ENCODE measurements at places on chromosomes 3 and 15.

GRCh38 chr3:59052803-59053411, 3.1 kb upstream of the CFAP20DC start:
- DNase-seq: no peak

DNA sequence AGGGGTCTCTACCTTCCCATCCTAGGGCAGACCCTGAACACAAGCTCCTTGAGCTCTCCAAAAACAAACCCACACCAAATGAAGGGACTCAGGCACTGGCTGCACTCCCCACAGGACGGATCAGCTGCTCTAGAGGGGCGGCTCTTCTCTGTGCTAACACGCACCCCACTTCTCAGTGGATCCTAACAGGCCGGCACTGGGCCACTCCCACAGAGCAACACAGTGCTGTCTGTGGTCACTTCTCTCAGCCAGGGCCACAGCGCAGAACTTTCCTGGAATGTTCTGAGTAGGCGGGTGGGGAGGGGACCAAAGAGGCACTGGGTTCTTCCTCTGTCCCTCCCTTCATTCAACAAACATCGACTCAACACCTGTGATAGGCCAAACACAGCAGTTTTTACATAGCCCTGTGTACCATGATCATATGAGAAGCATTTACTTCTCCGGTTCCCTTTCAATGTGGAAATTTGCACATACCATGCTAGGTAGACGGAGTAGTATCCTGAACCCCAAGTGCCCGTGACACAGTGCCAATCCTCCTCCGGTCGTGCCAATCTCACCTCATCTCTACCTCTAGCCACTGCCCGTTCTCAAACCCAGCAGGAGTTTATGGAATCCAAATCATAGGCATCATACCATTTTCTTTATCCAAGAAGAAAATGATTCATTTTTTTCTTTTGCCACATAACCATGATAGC, 98.1 kb downstream of the LRIG1 start:
- DNase-seq: no peak

DNA sequence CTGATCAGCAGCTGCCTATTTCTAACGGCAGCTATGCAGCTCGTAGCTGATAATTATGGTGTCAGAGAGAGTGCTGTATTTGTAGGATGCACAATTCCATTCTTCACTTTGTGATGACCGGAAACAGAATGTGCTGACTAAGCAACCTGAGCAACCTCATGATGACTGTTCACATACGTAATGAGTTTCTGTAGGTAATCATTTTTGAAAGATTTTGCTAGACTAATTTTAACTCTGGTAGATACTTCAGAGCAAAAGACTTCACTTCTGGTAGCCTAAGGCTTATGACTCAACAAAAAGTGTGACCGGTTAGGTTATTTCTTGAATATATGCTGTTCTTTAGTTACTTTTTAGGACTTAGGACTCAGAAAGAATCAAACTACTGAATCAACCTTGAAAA, 567.7 kb downstream of the NAALADL2 start:
- DNase-seq: no peak

- DNase-seq: no peak
Observed at GRCh38 chr3:130865489-130865888, 28.4 kb upstream of the ATP2C1 start.

GRCh38 chr3:136250903-136251460, 842 bp downstream of the PCCB start:
- no peak for DNase-seq

DNA sequence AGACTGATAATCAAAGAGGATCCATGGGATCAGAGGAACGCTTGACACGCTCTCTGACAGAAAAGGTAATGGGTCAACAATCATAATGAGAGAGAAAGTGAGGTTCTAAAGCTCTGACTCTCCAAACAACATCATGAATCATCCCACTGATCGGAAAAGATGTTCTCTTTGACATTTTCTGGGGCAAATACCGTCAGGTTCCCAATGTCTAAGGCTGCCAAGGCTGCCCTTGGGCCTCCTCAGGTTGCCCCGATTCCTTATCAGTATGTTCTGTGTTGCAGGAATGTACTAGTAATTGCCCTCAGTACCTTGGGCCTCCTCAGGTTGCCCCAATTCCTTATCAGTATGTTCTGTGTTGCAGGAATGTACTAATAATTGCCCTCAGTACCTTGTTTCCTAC, 60.9 kb downstream of the NPTN start:
- DNase-seq: no peak

DNA sequence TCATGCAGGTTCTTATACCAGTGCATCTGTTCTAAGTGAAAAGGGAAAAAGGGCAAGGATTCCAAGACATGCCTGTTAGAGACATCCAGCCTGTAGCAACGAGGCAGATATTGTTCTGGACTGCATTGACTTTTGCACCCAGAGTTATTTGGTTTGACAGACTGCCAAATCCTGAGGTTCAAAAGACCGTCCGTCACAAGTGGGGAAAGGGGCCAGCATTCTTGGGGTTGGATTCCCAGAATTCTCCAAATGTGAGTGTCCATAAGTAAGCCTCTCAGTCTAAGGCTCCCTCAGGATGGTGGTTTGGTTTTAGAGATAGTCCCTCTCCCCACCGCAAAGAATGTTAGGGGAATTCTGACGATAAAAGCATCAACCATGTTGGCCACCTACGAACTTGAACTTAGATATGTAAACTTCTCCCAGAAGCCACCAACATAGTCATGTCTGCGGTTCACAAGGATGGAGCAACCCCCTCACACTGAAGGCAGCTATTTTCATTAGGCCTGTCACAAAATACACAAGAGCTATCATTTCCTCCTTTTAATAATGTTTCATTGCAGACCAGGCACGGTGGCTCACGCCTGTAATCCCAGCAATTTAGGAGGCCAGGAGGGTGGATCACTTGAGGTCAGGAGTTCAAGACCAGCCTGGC, 13.6 kb upstream of the LACTB start:
- DNase-seq: peak; percentile 100

- no peak for DNase-seq
Observed at GRCh38 chr15:56035166-56035565, 41.8 kb upstream of the NEDD4 start.

GRCh38 chr15:46732060-46732459, 985.2 kb upstream of the SEMA6D start:
- DNase-seq: no peak

DNA sequence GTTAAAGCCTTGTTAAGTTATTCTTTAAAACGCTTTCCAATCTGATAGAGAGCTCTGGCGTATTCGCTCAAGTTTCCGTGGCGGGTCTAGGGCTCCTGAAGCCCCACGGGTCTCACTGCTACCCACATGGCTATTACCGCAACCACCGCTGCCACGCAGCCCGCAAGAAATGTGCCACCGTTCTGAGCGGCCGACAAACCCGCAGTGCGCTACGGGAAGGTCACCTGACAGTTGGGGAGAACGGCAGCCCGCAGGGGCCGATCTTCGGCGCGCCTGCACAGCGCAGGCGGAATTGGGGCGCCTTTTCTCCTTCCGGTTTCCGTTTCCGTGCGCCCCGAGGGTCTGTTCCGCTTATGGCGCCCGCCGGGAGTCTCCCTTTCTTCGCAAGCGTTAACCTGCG, 76.6 kb upstream of the SNRPN start:
- DNase-seq: peak; percentile 6

DNA sequence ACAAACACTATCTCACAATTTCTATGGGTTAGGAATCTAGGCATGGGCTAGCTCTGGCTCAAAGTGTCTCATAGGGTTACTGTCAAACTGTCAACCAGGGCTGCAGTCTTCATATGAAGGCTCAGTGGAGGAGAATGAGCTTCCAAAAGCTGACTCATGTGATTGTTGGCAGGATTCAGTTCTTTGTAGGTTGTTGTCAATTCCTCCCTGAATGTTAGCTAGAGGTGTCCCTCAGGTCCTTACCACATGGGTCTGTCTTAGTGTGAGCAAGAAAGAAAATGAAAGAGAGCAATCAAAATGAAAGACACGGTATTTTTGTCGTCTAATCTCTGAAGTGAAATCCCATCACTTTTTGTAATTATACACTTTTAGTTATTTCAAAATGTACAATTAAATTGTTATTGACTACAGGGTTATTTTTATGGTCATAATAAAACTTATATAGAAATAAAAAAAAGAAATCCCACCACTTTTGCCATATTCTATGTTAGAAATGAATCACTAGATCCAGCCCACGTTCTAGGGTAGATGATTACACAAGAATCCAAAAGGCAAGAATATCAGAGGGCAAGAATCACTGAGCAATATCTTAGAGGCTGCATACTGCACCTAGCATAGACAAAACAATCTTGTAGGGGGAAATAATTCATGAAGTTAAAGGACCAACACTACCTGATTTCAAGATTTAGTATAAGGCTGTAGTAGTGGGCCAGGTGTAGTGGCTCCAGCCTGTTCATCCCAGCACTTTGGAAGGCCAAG, 8.4 kb downstream of the ACSBG1 start:
- no peak for DNase-seq
